ENCODE measurements at places on chromosomes 16 and 17.

DNA sequence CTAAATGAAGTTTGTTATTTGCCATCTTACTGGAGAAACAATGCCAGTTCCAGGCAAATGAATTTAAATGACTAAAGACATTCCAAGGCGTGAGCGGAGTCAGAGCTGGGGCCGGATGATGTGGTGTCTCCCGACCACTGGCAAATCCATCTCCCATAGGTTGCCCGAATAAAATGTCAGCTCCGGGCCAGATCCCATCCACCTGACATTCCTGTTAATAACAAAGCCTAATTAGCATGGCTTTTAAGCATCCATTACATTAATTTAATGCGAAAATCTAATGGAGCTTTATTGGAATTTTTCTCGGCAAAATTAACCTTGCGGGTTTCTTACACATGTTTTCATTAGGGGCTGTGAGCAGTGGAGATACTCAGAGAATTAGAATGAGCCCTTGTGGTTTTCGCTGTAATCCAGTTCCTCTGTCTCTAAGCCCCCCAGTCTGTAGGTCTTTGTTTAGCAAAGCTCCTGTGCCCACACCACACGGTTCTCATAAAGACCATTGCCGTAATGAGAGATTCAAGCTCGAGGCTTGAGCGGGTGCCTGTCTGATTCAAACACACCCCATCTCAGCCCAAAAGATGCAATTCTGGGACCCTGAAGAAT lies 123.3 kb downstream of the CCT6B start:
- DNase-seq, result no peak

DNA sequence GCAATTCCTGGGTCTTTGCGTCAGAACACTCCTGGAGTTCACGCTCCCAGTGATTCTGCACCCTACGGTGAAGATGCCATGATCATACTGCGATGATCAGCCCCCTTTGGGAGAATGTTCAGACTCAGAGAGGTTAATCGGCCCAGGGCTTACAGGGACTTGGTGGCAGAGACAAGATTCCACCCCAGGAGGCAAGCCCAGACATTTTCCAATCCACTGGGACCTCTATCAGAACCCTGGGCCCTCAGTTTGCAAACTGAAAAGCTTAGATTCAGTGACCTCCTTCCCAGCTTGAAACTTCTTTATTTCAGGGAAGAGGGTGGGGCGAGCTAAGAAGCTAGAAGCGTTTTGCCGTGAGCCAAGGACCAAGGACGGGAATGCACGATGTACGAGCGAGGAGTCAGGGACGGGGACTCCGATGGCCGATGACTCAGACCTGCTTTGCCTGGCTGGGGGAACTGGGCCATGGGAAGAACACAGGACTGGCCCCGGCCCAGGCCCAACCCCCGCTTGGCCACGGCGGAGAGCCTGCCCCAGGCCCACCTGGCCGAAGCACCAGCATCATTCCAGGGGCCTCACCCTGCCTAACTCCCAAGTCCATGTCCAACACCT lies 34.7 kb downstream of the SOCS3 start:
- no peak for DNase-seq

- DNase-seq, result no peak
Measured at GRCh38 chr16:57367116-57367752, 5.1 kb upstream of the CX3CL1 start.

- no peak for DNase-seq
Measured at GRCh38 chr16:1152651-1153259, at the start of gene CACNA1H. Gene CACNA1H (plus strand): TSS chr16:1153106. CDS start chr16:1153738, 632 bp downstream.

- DNase-seq, result no peak
Measured at GRCh38 chr16:20291208-20292206, 35.8 kb downstream of the GP2 start.

GRCh38 chr16:17345043-17345442 lies 125.7 kb downstream of the XYLT1 start:
- no peak for DNase-seq

- no peak for DNase-seq
Measured at GRCh38 chr16:24505959-24506358, 33.4 kb upstream of the RBBP6 start.

DNA sequence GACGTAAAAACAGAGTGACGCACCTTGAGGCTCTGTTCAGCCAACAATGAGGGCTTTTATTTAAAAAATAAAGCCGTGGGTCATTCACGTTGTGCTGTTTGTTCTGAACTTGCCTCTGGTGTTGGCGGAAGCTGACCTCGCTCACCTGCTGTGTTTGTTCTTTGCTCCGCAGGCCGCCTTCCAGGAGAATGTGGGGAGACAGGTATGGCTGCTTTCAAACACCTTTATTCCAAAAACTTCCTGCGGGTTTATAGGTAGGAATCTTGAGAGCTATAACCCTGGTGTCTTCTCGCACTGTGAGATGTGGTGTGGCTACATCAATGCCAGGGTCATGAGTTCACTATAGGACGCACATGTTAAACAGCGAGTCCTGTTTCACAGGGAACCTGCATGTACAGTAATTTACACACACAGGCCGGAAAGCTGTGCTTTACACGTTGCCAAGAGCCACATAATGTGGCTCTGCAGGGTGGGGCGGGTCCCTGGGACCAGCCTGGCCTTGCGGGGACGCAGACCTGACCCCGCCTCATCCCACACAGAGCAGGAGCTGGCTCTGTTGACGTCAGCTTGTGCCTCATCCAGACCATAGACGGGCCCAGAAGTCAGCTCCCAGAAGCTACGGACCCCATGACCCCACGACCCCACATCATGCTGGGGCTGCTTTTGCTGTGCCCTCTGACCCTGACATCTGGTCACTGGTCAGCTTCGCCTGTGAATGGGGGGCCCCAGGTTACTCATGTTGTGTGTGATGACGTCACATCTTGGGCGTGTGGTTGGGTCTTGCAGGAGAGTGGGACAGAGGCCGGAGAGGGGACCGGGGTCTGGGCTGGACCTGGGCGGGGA lies 49.9 kb upstream of the ZNF750 start:
- no peak for DNase-seq

GRCh38 chr16:67104845-67105244 lies 4.9 kb upstream of the PHAF1 start:
- no peak for DNase-seq

GRCh38 chr17:17750881-17751280 lies 69.6 kb downstream of the RAI1 start:
- DNase-seq, result no peak
